ENCODE measurements at places on chromosomes 5 and 9. TPM values are rescaled to one million over a fixed set of nuclear protein-coding genes. Genes with fewer than 3 reads are reported as not detected.

- peak; percentile 83 for DNase-seq
Observed at GRCh38 chr9:105007143-105007542, 79.2 kb upstream of the ABCA1 start.

- DNase-seq: no peak
Observed at GRCh38 chr5:141692919-141693725, 11.1 kb upstream of the ARAP3 start.

- no peak for DNase-seq
Observed at GRCh38 chr9:5879419-5880181, 11.1 kb upstream of the MLANA start.

The RGS14 gene
- total RNA-seq: 6.8 TPM

DNA sequence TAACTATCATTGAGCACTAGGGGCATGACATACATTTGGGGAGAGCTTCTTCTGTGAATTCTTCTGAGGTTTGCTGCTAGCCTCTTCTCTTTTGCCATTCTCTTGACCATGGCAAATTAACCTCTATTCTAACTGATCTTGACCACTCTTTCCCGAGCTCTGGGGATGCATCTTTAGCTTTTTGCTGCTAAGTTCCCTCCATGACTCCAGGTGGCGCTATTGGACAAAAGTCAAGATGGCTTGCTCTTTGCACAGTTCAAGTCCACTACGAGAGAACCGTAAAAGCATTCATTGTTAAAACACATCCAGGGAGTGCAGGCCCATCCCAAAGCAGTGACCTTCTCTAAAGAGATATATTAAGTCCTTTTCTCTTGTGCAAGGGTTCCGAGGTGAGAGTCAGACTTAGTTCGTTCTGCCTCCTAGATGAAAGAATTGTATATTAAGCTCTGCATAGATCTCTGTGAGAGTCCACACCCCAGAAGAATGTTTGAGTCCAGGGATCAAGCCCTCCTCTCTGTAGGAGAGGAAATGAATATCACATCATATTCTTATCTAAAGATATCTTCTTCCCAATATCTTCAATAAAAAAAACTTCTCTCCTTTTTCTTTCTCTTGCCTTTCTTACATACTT, 1152.9 kb upstream of the CDH6 start:
- DNase-seq: no peak

The C9 gene
- not detected for total RNA-seq

The PCDHGA7 gene
- total RNA-seq: 6.1 TPM
